ENCODE measurements at places on chromosomes 11 and 22. TPM values are rescaled to one million over a fixed set of nuclear protein-coding genes. Genes with fewer than 3 reads are reported as not detected.

The CSF2RB gene
- total RNA-seq: under 0.01 TPM

The ZNF143 gene
- total RNA-seq: 47.6 TPM

The RASGRP2 gene
- total RNA-seq: not detected

The NUDT22 gene
- 39.4 TPM for total RNA-seq

The SMC1B gene
- not detected for total RNA-seq

The ADM gene
- total RNA-seq: 127 TPM

The SHISA8 gene
- not detected for total RNA-seq

The GATD1 gene
- total RNA-seq: 30.3 TPM

The C11orf42 gene
- total RNA-seq: not detected

All from nasal cavity respiratory epithelium epithelial cell of viscerocranial mucosa (primary cell).